ENCODE measurements at places on chromosomes 2 and 18. TPM values are rescaled to one million over a fixed set of nuclear protein-coding genes. Genes with fewer than 3 reads are reported as not detected.
A peak's percentile ranks its signal among the peaks of the same experiment; 100 is the strongest.

DNA sequence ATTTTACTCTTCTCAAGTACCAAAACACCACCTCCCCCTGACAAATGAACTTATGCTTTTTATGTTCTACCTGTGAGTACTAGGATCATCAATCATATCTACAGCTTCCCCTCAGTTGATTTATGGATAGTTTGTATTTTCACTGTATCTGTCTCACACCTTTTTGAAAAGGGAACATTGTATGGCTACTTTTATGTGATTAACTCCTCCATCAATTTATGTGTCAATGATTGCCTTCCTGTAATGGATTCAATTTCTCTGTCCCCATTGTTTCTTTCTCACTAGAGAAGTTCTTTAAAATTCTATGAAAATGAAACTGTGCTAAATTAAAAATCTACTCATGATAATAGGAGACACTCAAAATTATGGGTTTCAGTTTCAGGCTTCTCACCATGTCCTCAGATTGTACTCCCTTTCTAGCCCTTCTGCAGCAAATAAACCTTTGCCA lies 935.0 kb downstream of the TRIB2 start:
- DNase-seq: no peak

- peak; percentile 50 for DNase-seq
Observed at GRCh38 chr18:50268022-50268747, 1.9 kb upstream of the CFAP53 start.

- no peak for DNase-seq
Observed at GRCh38 chr2:12124790-12125189, 378.4 kb downstream of the LPIN1 start.

- no peak for DNase-seq
Observed at GRCh38 chr2:105129722-105130232, 91.9 kb downstream of the MRPS9 start.

DNA sequence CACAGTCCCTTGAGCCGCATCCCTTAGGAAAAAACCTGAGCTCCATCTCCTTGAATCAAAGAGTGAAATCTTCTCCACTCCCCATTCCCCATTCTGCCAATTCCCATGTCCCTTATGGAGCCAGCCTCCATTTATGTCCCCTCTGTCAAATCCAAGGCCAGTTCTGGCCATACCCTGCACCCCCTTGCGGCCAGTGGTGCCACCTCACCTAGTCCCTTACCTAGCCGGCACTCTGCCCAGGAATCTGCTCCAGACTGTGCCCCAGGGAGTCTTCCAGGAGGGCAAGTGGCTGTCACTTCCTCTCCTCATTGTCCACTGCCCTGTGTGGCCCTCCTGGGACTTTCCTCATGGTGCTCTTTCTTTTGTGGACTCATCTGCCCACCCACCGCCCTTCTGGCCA lies 195.4 kb upstream of the RMP24 start:
- DNase-seq: no peak

GRCh38 chr2:150759531-150759930 lies 272.1 kb upstream of the RND3 start:
- no peak for DNase-seq

DNA sequence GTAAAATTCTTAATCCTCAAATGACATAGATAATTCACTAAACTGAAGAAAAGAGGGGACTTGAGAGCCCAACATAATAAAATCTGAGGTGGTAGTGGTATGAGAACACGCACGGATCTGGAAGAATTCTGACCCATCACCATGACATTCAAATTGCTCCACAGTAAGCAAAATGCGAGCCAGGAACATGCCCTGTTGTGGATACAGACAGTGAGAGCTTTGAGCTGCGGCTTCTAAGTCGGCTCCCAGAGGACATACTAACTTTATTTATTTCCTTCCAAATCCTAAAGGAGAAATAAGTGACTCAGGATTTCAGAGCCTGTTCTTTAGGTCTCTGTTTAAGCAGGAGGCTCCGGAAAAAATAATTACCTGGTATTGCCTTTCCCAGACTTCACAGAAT lies 143.4 kb upstream of the SMAD7 start:
- DNase-seq: no peak

GRCh38 chr2:68994864-68995263 lies 18.1 kb upstream of the ANTXR1 start:
- peak; percentile 47 for DNase-seq

DNA sequence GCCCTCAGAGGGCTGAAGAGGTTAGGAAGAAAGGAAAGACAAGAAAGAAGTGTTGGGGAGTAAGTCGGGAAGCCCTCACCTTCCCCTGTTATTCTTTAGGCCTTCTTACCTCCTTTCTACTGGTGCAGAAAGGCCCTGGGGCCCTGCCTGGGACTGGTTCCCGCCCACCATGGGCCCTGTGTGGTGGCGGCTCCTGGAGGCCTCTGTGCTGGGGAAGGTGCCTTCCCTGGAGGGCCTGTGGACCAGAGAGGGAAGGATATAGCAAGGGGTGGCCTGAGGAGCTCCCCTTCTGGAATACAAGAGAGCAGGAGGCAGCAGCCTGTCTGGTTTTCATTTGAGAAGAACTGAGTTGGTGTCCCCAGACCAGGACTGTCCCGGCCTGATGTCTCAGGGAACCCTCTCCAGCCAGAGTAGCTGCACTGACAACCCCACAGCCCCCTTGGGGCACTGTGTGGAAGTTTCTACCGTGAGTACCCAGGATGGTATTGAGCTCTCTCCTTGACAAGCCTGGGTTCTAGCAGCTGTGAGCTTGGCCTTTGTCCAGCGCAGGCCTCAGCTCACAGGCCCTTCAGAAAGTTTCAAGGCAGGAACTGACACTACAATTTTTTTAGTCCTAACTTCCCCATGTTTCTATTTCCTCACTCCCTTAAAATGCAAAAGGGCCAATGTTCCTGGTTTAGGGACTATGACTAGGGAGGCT lies 47.1 kb downstream of the EFR3B start:
- DNase-seq: no peak

RAB17 gene
- 0.28 TPM for total RNA-seq

- DNase-seq: no peak
Observed at GRCh38 chr18:32175265-32175664, 14.6 kb upstream of the MEP1B start.

DNA sequence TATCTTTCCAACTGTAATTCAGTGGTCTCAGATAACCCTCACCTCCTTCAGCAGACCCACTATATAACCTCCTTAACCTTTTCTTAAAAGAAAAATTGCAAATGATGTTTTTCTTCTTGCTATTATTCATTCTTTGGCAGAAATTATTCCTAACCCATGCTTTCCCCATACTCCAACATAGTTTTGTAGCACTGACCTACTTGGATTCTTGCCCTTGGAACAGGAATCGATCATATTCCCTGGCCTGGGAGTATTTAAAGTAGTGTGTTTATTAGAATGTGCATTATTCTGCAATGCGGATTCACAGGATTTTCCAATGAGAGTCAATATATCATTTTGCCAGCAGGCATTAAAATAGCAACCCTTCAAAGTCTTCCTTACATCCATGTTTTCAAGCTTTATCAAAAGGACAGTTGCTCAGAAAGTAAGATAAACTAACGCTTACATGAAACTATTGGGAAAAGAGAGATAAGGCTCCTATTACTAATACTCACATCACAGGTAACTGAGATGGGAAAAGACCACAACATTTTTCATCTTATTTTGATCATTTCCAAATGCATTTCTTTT lies 37.4 kb downstream of the CHN1 start:
- DNase-seq: no peak

DNA sequence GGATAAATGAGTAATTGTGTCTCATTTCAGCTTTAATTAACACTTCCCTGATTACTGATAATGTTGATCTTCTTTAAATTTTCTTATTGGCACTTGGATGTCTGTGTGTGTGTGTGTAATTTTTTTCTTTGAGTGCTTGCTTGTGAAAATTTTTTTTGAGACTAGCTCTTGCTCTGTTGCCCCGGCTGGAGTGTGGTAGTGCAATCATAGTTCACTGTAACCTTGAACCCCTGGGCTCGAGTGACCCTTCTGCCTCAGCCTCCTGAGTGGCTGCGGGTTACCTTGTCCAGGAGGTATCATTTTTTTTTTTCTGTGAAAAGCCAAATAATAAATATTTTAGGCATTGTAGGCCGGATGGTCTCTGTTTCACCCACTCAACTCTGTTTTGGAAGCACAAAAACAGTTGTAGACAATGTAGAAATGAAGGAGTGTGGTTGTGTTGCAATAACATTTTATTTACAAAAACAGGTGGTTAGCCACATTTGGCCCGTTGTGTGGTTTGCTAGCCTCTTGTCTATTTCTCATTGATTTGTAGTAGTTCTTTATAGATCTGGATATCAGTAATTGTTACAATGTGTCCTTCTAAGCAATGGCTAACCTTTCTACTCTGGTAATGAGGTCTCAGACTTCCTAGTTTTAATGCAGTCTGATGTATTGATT lies 7.9 kb downstream of the IL1RL2 start:
- no peak for DNase-seq

- no peak for DNase-seq
Observed at GRCh38 chr2:98454500-98455235, 10.0 kb downstream of the INPP4A start.

NXPH2 gene
- 8.3 TPM for total RNA-seq

- DNase-seq: no peak
Observed at GRCh38 chr2:233844836-233845235, 9.5 kb downstream of the HJURP start.

DNA sequence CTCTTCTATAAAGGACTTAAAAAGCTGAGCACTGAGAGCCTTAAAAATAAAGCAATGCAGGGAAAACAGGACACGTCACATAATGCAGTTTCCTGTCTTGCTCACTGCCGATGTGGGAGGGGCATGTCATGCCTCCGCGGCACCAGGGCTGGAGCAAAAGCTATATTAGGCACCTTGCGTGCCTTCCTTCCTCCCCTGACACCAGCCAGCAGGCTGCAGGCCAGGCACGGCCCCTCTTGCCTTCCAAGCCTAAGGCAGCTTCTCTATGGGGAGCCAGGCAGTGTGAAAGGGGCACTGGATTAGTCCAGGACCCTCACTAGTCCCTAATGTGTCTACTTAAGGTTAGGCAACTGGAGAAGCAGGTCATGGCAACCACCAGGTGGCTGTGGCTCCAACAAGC lies 26.3 kb downstream of the MRPL35 start:
- DNase-seq: no peak

IL1RN gene
- not detected for total RNA-seq

FHOD3 gene
- total RNA-seq: 0.53 TPM

GRCh38 chr2:160221391-160222276 lies 21.6 kb upstream of the ITGB6 start:
- peak; percentile 95 for DNase-seq

ARHGAP25 gene
- total RNA-seq: not detected

CENPA gene
- total RNA-seq: 17.9 TPM

GRHL1 gene
- total RNA-seq: 1.3 TPM

DHRS9 gene
- 0.11 TPM for total RNA-seq

DNA sequence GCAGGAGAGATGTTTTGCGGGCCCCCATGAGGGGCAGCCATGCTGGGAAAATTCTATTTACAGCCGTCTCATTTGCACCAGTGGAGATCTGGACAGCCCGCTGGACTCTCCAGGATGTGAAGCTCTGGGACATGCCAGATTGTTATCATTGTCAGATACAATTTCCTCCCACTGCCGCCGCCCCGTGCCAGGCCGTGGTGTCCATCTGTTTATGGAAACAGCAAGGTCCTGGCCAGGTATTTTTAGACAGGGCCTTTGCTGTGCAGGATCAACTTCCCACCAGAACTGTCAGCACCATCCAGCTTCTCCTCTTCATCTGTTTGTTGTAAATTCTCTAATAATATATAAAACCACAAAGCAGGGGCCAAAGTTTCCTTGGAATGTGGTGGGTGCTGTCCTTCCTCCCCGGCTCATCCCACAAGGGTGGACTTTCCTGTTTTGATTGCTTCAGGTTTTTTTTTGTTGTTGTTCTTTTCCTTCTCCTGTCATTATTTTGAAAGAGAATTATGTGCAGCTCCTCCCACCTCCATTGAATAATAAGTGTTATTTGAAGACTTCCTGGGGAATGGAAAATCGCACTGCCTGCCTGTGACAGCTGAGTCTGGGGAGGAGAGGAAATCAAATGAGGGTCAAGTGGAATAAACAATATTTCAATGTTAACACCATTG lies 398.1 kb downstream of the TNS1 start:
- DNase-seq: no peak

GRCh38 chr2:10331702-10332401 lies 29.1 kb downstream of the HPCAL1 start:
- DNase-seq: no peak

C2orf72 gene
- total RNA-seq: 0.41 TPM

DNA sequence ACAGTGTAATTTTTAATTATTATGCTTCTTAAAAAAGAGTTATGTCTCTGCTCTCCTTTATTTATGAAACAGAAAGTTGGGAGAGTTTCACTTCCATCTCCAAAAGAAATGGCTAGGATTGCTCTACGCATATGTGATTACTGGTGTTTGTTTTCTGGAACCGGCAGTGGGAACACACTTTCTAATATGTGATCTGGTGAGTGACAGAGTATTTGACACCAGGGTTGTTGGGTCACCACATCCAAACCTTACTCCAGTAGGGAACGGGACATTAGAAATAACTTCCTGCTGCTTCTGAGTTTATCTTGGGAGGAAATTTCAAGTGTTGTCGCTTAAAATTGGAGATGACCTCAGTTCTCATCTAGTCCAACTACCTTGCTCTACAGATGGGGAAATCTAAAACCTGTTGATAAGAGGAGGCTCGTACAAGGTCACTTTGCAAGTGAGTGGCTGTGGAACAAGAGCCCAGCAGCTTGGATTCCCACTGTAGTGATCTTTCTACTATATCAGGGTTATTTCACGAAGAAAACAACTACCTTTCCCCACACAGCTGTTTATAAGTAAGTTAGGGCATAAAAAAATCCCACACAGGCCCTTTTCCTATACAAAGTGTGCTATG lies 108.5 kb downstream of the TTC32 start:
- no peak for DNase-seq

DNA sequence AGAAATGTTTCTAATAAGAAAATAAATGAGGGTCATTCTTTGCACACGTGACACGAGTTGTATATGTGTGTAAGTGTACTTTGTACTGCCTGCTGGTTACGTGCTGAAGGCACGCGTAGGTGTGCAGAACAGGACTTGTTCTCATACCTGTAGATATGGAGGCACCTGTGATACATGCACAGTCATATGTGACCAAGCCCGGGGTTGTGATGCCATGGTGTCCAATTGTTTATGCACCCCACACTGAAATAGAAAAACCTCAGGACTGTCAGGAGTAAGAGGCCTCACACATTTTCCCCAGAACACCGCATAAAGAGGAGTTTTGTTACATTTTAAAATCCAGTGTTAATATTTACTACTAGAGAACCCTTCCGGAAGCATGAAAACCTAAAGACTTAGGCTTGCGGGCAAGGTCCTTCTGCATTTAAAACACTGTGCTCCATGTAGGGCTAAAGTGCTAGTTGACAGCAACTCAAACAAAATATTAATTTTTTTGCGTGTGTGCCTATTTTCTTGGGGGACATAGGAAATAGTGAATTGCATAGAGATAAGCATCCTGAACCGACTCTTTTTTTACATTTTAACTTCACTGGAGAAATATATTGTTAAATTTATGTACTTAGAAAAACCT lies 9.3 kb downstream of the TSHZ1 start:
- no peak for DNase-seq

DNA sequence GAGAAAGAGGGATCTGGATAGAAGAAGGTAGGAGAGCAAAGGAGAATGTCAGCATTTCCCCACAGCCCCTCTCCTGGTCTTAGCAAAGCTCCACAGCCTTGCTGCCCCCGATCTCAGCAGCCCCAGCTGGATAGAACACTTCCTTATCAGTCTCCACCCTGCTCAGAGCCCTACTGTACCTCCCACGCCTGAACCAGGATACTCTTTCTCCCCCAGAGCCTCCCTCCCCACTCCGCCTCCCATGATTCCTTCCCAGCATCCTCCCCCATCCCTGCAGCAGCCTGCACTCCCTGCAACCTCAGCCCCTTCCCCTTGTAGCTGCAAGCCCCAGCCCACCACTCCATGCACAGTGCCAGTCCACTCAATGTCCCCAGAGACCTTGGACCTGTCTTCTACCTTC lies 25.8 kb downstream of the PLB1 start:
- DNase-seq: no peak

All from SJSA1 (cell line).